Lung microvascular endothelial cell (primary cell): ENCODE measurements at places on chromosomes 12 and 14.

DNA sequence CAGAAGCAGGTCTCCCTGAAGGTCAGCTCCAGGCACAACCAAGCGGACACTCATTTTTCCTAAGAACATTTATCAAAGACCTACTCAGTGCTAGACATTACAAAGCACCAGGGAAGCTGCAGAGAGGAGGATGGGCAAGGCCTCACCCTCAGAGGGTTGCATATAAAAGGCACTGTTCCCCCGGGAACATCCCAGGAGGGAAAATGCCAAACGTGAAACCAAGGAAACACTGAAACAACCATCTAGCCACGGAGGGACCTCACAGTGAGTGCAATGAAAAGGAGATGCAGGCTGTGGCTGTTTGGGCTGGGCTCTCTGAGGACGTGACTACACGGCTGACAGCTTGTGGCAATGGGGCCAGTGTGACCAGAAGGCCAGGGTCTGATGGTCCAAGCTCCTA, 117.4 kb upstream of the VASH1 start:
- no peak for DNase-seq

DNA sequence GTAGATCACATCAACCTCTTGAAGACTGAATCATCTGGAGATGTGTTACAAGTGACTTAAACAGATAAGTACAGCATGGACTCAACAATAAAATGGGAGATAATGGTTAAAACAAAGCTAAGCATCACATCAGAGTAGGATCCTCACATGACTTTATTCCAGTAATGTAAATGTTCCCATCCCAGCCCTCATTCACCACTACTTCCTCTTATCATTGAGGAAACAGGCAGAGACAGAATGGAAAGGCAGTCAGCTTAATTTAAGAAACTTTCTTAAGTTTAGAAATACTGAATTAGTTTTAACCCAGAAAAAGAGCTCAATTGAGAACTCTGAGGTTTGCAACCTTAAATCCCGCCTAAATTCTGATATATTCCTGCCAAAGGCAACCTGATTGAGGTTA, 1.2 kb upstream of the ALG10 start:
- no peak for DNase-seq

- peak; percentile 27 for DNase-seq
Observed at GRCh38 chr14:92613008-92613658, 99.6 kb downstream of the RIN3 start.

GRCh38 chr14:22536853-22537338, 52.1 kb downstream of the DAD1 start:
- DNase-seq, result peak; percentile 98

GRCh38 chr12:79681008-79681590, 9.7 kb downstream of the PAWR start:
- DNase-seq, result no peak

DNA sequence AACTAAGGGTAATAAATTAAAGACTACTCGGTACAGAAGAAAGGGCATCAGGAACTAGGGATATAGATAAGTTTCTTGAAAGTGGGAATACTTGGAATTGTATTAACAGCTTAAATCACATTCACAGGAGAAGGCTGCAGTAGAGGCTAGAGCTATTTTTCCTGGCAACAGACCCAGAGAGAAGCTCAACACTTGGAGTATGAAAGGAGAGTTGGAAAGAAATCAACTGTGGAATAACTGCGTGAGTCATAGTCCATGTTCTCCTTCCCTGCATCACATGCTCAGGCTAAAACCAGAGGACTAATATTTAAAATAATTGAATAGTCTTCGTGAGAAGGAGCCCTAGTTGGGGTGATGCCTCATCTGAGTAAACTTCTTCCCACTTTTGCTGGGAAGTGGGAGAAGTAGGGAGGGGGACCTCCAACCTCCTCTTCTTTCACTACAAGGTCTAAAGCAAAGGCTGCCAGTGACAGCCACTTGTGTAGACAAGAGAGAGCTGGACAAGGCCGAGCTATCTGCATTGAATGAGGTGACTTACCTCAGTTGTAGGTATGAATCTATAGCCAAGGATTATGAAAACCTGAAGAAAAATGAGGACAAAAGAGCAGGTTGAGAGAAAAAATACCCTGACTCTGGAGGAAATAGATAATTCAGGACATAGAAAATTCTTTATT, 32.7 kb downstream of the DYRK2 start:
- DNase-seq, result peak; percentile 52

- DNase-seq, result no peak
Observed at GRCh38 chr14:50173891-50174290, 57.5 kb downstream of the SOS2 start.

- DNase-seq, result no peak
Observed at GRCh38 chr12:16238661-16239060, 38.8 kb downstream of the SLC15A5 start.

GRCh38 chr12:32360956-32361355, 38.4 kb upstream of the FGD4 start:
- no peak for DNase-seq

DNA sequence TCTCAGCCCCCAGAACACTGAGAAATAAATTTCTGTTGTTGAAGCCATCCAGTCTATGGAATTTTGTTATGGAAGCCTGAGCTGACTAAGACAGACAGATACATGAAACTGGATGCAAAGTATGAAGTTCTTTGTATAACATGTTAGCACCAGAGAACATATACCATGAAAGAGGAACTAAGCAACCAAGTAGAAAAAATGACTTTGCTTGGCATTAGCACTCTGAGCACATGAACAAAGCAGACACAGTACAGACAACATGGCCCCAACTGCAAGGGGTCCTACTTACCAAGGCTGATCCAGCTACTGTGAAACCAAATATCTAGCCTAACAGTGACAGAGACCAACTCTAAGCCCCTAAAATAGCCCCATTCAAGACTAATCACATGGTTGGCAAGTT, 13.8 kb downstream of the EXOC5 start:
- no peak for DNase-seq

DNA sequence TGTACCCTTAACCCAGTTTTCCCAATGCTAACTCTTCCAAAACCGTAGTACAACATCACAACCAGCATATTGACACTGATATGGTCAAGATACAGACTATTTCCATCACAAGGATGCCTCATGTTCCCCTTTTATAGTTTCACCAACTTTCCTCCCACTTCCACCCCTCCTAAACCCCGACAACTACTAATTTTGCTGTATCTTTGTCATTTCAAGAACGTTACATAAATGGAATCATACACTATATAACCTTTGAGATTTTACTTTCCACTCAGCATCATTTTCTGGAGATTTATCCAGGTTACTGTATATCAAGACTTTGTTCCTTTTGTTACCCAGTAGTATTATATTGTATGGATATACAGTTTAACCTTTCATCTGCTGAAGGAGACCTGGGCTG, 88.9 kb downstream of the MED13L start:
- no peak for DNase-seq

- DNase-seq, result no peak
Observed at GRCh38 chr12:75364919-75365318, 26.0 kb upstream of the GLIPR1L2 start.

DNA sequence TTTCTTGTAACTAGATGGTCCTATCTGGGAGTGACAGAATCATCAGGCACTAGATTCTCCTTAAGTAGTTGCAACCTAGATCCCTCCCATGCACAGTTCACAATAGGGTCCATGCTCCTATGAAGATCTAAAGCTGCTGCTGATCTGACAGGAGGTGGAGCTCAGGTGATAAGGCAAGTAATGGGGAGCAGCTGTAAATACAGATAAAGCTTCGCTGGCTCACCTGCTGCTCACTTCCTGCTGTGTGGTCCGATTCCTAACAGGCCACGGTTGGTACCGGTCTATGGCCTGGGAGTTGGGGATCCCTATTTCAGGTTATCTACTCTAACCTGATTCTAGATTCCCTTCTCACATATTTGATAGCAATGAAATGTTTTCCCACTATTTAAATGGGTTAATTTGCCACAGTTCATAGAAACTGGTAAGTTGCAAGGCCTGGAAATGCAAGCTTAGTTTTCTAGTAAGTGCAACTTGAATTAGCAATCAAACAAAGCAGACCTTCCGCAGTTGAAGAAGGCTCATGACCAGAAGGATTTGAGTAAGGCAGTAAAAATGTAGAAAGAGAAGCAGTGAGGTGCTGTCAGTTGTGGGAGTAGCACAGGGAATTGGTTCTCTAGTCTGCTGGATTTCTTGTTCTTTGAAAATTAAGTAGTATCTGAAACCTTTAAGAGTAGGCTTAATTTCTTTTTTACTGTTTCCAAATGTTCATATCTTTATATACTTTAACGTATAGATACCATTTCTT, 332.3 kb downstream of the EGLN3 start:
- no peak for DNase-seq

GRCh38 chr12:19764408-19764807, 325.1 kb downstream of the AEBP2 start:
- DNase-seq, result no peak

DNA sequence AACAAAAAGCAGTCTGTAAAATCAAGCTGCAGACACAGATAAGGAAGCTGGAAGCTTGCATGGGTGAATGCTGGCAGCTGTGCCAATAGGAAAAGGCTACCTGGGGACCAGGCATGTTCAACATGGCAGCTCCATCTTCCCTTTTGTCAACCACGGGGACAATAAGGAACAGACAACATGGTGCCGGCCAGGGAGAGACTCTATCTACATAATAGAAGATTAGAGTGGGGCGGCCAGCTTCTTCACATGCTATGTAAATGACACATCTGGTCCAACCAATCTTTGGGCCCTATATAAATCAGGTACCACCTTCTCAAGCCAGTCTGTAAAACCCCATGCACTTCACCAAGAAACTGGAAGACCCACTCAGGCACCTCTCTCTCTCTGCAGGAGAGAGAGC, 157.6 kb downstream of the SUDS3 start:
- DNase-seq, result no peak

GRCh38 chr12:50842637-50843493, at the start of gene TMPRSS12:
Gene TMPRSS12 (plus strand): TSS chr12:50842926. CDS start chr12:50842965, 39 bp downstream.
- DNase-seq, result no peak

DNA sequence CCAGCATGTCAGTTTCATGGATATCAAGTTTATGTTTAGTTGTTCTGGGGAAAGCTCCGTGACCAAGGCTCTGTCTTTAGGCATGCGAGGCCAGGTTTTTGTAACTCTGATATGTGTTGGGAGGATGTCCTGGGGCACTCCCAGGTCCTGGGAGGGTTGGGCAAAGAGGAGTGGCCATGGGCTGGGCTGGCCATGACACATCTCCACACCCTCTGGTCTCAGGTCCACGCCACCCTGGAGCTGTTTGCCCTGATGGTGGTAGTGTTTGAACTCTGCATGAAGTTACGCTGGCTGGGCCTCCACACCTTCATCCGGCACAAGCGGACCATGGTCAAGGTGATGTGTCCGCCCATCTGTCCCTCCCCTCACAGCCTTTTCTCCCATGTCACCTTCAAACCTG, 46.4 kb downstream of the TPCN1 start:
- DNase-seq, result no peak

GRCh38 chr12:22083167-22083566, 37.1 kb downstream of the CMAS start:
- DNase-seq, result peak; percentile 58

DNA sequence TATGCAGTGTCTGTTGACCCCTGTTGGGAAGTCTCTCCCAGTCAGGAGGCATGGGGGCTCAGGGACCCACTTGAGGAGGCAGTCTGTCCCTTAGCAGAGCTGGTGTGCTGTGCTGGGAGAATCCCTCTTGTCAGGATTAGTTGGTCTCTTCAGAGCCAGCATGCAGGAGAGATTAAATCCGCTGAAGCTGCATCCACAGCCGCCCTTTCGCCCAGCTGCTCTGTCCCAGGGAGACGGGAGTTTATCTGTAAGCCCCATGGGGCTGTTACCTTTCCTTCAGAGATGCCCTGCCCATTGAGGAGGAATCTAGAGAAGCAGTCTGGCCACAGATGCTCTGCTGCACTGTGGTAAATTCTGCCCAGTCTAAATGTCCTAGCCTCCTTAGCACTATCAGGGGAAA, 13.1 kb upstream of the KLRC1 start:
- no peak for DNase-seq

DNA sequence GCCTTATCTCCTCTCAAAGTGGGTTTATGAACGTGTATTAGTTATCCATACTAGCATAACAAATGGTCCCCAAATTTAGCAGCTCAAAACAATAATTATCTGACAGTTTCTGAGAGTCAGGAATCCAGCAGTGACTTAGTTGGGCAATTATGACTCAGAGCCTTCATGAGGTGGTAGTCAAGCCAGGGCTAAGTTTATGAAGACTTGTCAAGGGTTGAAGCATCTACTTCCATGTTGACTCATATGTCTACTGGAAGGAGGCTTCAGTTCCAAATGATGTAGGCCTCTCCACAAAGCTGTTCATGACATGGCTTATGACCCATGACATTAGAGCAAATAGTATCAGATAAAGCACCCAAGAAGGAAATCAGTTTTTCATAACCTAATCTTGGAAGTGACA, 73.2 kb downstream of the IPO8 start:
- no peak for DNase-seq

DNA sequence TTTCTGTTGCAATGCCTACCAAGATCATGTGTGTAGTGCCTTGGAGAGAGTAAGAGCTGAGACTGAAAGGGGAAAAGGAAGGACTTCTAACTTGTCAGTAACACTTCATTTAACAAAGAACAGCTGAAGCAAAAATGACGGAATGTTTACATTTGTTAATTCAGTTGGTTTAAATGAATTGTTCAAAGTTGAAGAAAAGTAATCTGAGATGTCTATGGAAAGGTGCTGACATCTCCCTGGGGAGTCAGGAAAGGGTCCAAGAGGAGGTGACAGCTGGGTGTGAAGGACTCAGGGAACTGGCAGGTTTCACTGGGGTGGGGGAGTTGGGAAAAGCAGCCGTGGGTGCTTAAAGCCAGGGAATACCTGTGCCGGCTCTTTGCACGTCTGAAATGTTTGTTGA, 7.9 kb downstream of the TMEM63C start:
- DNase-seq, result no peak

GRCh38 chr12:115135800-115136211, 451.8 kb upstream of the TBX3 start:
- DNase-seq, result no peak

GRCh38 chr14:68564826-68565759, 227.8 kb downstream of the ZFP36L1 start:
- peak; percentile 57 for DNase-seq

- peak; percentile 66 for DNase-seq
Observed at GRCh38 chr14:99605299-99605961, 1.4 kb upstream of the CCDC85C start.

GRCh38 chr14:69073915-69074314, 79.0 kb downstream of the DCAF5 start:
- no peak for DNase-seq

DNA sequence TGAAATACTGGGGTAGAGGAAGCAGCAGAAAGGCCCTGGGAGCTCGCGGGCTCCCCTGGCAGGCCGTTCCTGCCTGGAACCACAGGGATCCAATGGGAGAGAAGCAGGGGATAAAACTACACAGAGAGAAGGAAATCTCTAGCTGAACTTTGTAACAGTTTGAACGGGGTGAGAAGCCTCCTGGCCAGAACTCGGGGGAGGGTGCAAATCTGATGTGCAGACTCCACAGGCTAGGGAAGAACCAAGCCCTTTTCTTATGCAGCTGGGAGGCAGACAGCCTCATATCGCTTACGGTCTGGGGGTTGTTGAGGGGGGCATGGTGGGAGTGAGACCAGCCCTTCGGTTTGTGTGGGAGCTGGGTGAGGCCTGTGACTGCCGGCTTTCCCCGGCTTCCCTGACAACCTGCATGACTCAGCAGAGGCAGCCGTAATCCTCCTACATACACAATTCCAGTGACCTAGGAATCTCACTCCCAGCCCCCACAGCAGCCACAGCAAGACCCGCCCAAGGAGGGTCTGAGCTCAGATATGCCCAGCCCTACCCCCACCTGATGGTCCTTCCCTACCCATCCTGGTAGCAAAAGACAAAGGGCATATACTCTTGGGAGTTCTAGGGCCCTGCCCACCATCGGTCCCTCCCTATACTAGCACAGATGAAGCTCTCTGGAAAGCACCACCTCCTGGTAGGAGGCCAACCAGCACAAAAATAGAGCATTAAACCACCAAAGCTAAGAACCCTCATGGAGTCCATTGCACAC, 143.0 kb downstream of the TMTC1 start:
- peak; percentile 7 for DNase-seq
